ENCODE measurements at places on chromosomes 11 and 22.

DNA sequence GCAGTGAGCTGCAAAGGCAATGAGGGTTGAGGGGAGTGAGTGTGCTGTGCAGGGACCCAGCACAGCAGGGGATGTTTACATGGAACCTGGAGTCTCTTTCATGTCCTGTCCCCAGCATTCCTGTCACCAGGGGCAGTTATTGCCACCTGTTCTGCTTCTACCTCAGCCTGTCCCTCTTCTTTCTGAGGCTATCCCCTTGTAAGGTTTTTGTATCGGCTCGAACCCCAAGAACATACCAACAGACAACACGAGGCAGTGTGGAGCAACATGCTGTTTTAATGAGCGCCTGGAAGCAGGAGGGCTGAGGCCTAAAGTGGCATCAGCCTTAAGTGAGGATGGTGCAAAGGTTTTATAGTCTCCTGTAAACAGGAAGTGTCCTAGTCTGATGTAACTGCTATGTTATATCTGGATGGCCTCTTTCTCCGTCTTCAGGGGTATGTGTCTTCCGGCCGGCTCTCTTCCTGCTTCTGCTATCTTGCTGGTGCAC, 3.9 kb downstream of the SCGB2A2 start:
- DNase-seq = no peak

GRCh38 chr22:20009582-20010306, 6.9 kb downstream of the ARVCF start:
- DNase-seq = no peak

GRCh38 chr11:123180574-123180973, 14.5 kb downstream of the CLMP start:
- no peak for DNase-seq

- no peak for DNase-seq
These were observed 7.3 kb downstream of the SLC15A3 start for GRCh38 chr11:60944490-60945294.

DNA sequence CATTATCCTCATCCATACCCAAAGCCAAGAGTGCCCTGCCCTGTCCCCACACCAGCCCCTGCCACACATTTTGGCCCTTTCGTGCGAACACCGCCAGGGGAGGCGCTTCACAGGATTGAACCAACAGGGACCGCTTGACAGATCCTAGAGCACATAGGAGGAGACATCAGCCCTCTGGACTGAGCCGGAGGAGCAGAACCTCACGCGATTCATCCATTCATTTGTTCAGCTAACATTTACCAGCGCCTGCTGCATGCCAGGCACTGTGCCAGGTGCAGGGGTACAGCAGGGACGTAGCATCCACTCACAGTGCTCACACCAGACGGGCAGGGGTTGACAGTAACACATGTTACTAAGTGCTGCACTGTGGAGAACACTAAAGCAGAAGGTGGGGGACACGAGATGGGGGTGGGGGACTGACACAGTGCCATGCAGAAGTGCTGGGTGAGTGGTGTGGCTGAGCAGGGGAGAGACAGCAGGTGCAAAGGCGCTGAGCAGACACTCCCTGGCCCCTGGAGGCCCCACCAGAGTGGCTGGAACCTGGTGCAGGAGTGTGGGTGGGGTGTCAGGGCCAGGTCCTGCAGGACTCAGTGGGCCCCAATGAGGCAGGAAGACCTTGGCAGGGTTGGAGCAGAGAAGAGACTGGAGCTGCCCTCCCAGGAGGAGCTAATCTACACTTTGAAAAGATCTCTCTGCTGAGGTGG, 3.4 kb downstream of the GNAZ start:
- DNase-seq = no peak

- DNase-seq = no peak
These were observed 142.0 kb downstream of the BRD1 start for GRCh38 chr22:49685686-49686085.

DNA sequence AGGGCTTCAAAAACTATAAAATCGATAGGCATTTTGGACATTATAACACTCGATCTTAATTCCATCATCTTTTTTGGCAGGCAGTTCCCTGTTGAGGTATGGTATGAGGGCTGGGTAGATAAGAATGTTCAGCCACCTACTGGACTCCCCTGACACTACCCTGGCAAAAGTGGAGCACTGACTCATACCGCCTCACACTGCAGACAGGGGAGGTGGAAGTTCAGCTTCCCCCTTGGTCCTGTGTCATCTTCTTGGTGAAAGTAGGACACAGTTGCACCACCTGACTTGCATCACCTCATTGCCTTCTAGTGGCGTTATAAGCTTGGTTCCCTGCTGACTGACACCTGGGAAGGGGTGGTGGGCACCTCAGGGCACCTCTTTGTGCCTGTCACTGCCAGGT, 30.4 kb downstream of the PAAF1 start:
- no peak for DNase-seq

GRCh38 chr11:34706709-34707461, 86.0 kb downstream of the EHF start:
- DNase-seq = no peak

DNA sequence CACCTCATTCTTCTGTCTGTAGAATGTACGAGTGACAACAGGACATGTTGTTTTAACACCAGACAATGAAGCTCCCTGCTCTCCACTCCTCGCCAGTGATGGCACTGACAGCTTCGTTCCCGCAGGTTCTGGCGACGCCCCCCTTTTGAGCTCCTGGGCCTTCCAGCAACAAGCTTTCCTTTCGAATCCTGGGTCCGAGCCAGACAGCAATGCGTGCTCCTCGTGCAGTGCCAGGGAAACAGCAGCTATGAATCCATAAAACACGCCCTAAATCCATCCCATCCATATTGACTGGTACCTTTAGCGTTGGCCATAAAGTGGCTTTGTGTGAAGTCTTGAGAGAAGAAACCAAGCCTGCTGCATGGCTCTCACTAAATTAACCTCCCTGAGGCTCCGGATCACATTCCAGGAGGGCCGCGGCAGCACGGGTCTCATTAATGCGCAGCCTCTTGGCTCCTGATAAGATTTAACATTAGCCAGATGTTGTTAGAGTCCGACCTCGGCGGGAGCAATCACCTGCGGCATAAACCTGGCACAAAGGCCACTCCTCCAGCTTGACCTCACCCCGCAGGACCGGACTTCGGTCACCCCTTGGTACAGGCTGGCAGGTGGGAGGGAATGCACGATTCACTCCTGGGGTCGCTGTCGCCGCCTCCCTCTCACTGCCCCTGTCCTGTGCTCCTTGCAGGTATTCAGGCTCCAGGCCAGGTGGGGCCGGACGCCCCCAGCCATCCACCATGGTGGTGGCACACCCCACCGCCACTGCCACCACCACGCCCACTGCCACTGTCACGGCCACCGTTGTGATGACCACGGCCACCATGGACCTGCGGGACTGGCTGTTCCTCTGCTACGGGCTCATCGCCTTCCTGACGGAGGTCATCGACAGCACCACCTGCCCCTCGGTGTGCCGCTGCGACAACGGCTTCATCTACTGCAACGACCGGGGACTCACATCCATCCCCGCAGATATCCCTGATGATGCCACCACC, 50.1 kb downstream of the MACROD1 start:
- DNase-seq = no peak
